GM13976 (cell line): ENCODE measurements at places on chromosomes 4 and X.

DNA sequence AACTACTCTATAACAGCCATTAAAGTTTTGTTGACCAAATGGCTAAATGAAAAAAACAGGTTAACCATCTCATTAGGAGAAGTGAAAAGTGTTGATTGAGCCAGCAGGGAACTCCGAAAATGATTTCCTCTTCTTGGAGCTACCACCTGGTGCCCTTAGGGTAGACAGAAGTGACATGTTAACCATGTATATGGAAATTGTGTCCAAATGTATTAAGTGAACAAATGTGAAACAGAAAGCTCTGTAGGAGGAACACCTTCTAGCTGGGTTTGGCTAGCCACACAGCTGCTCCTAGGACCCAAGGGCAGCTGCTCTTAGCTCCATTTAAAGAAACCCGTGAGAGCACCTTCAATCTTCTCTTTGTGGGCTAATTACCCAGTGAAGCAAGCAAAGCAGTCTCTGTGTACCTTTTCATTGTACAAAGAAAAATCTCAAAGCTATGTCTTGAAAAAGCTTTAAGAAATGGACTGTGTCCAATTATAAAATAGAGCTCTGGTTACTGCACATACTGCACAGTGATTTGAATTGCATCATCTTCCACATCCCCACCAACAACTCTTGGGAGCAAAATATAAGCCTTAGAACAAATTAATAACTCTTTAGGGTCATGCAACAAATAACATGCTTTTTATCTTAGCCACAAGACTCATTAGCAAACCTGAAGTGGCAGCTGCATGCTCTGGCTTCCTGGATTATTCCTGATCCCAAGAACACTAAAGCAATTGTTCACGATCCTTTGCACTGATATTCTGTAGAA is 59.2 kb upstream of the PARM1 start:
- no peak for DNase-seq

DNA sequence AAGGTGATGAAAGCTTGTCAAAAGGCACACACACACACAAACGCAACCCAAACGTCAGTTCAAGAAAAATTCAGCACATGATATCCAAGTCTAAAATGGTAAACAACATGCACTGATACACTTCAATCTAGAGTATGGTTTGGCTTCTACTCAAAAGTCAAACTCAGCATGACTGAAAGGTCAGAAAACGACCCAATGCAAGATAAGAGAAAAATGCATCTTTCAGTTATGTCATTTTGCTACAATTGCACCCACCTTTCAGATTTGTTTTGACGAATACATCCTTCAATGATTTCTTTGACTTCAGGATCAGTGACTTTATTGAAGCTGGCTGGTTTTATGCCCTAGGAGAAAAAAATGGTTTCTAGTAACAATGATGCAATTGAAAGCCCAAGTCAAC is 56.3 kb downstream of the WNK3 start:
- no peak for DNase-seq

DNA sequence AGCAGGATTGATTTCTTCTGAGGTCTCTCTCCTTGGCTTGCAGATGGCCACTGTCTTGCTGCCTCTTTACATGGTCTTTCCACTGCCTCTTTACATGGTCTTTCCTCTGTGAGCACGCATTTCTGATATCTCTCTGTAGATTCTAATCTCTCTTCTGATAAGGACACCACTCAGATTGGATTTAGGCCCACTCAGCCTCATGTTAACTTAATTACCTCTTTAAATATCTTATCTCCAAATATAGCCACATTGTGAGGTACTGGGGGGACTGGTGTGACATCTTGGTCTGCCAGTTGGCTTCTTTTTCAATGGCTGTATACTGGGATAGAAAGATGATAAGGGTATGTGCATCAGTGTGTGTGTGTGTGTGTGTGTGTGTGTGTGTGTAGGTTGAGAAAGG is 153.7 kb downstream of the AWAT2 start:
- no peak for DNase-seq

GRCh38 chr4:133081246-133081645 is 67.8 kb upstream of the PCDH10 start:
- no peak for DNase-seq

DNA sequence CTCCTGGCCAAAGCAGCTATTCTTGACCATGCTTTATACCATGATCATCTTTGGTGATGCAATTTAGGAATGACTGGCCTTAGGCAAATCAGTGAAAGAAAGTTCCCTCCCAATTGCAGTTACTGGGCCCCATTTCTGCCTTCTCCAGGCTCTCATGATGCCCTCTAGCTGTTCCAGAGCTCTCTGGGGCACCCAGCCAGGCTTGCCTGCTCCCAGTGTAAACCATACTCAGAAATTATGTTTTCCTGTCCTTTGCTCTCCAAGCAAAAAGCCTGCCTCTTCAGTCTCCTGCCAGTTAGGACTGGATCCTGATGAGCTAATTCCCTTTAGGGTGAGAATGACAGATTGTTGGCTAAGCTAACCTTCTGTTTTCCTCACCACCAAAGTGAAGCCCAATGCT is 85.3 kb upstream of the RBPJ start:
- no peak for DNase-seq

- DNase-seq, result no peak
Observed at GRCh38 chr4:99617374-99617773, 40.3 kb downstream of the C4orf54 start.

DNA sequence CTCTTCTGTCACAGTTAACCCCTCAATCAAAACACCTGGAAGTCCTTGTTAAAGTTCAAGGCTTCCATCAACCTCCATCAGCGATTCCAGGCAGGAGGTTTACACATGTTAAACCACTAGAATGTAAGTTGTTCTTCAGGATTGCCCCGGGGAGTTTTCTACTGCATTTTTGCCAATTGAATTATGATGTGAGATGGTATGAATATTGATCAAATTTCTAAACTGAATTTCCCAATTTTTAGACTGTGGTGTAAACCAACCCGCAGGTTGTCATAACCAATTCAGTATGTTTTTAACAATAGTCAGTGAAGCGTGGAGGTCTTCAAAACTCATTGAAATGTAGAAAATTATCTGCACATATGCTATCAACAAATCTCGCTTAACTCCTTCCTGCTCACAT is 21.2 kb upstream of the TENM3 start:
- DNase-seq, result no peak

GRCh38 chrX:17814059-17814458 is 47.0 kb downstream of the RAI2 start:
- DNase-seq, result no peak

- DNase-seq, result no peak
Observed at GRCh38 chr4:151781026-151781425, 20.2 kb upstream of the GATB start.
